Posterior cingulate gyrus (tissue), 11 donors: ENCODE measurements at places on chromosomes 1 and 21.

DNA sequence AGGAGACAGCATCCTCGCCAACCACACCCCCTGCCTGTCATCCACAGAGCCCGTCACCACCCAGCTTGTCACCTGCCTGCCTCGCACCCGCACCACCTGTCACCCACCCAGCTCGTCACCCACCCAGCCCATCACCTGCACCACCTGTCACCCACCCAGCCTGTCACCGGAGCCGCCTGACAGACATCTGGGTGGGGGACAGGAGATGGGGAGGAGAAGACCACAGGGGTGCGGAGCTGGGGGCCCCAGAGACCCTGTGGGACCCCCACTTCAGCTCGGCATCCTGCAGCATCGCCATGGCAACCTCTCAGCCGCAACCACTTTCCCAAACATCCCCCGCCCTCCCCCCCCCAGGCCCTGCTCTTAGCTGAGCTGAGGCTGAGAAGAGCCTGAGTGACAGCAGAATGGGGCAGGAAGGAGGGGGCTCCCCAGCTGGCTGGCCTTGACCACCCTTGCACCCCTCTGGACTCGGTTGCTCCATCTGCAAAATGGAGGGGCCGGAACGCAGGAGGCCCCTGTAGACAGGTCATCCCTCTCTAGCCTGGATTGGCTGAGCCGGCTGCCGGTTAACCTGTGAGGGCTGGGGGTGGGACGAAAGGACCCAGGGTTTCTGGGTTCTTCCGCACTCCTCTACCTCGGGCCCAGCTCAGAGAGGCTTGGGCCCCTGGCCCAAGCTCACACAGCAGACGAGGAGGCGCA, 11.6 kb downstream of the AHDC1 start:
- no peak for DNase-seq

DNA sequence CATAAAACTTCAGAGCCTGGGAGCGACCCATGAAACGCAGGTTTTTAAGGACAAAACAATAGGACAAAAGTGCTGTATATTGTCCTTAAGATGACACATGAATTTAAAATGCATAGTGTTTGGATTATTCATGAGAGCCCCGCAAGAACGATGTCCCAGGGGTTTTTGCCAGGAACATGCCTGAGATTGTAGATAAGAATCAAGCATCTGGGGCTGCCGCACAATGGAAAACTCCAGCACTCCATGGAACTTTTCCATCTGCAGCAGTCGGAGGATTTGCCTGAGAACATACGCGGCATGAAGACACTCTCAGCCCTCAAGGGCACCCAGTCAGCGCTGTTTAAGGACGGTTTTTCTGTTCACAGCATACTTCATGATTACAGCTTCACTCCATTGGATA, 5.3 kb upstream of the ERG start:
- DNase-seq, result no peak

GRCh38 chr1:51697166-51697565, 80.3 kb downstream of the OSBPL9 start:
- DNase-seq, result no peak

DNA sequence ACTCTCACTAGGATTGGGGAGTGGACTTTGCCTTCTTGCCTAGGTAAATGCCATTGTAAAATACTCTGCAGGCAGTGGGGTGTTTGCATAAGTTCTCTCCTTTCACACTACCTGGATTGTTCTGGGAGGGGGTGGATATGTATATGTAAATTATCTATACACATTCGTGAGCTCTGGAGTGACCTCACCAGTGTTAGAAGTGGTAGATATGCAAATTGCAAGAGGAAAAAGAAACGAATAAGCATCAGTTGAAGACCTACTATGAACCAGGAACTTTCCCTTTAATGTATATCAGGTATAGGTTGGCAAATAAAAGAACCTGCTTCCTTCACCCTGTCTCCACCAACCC, 1.5 kb upstream of the ARHGEF11 start:
- DNase-seq, result no peak

- no peak for DNase-seq
Measured at GRCh38 chr1:109629372-109630030, 9.9 kb downstream of the AMPD2 start.

DNA sequence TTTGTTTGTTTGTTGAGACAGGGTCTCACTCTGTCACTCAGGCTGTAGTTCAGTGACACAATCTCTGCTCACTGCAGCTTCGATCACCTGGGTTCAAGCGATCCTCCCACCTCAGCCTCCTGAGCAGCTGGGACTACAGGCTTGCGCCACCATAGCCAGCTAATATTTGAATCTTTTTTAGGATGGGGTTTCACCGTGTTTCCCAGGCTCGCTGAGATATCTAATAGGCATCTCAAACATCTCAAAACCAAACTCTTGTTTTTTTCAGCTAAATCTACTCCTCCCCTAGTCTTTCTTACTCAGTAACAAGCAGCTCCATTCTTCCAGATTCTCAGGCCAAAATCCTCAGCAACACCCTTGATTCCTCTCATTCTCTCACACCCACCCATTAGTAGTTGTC, 22.0 kb upstream of the SRRM1 start:
- DNase-seq, result no peak

- peak; percentile 48 for DNase-seq
Measured at GRCh38 chr1:159798893-159799292, 3.3 kb upstream of the FCRL6 start.

DNA sequence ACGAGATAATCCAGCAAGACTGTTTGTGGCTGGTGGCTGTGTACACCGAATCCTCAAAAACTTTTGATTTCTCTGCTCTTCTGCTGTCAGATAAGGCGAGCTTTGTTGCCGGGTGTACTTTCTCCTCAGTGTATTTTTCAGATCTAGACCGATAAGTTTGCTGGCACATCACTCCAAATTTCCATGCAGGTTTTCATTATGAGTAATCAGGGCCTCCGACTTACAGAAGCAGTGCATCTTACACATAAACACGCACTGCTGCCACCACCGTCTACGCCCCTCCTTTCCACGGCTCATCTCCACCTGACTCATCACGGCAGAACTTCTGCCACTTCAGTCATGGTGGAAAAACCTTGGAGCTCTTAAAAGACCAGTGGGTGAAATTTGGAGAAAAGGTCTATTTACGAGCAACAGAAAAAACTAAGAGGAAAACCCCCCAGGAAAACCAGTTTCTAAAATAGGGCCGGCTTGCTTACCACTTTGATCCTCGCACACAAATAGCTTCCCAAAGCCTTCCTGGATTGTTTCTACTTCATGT, 7.7 kb downstream of the ZBTB21 start:
- no peak for DNase-seq

GRCh38 chr1:208204779-208205178, 39.4 kb downstream of the PLXNA2 start:
- DNase-seq, result no peak

DNA sequence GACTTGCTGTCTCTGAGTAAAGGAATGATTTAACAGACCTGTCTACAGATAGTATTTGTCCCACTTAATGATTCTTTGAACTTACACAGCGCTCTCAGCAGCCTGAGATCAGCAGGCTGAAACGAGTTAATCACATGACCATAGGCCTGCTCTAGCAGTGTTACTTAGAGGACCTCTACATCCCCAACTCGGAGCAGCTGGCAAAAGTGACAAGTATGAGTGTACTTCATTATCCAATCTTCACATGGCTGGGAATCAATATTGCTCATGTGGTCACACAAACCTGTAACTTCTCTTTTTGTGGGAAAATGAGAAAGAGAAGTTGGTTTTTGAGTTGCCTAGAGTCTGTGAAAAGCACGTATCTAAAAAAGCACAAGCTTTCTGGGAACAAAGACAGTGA, 11.4 kb upstream of the ATP13A2 start:
- DNase-seq, result no peak

GRCh38 chr1:92502247-92502646, 15.5 kb upstream of the GFI1 start:
- DNase-seq, result no peak

- no peak for DNase-seq
Measured at GRCh38 chr1:77348549-77348948, 66.7 kb downstream of the AK5 start.

DNA sequence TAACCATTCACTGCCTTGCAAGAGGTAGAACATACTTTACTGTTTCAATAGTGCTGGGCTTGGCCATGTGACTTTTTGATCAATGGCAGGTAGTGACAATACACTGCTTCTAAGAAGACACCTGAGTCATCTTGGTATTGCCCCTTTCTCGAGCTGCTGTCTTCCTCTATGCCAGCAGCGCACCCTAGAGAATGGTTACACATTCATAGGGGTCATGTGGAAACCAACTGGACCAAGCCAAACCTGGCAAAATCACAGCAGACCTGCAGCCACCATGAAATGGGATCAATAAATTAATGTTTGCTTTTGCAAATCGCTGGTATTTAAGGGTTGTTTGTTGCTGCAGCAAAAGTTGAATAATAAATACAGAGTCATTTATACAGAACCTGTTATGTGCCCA, 122.3 kb downstream of the GRIK1 start:
- no peak for DNase-seq

DNA sequence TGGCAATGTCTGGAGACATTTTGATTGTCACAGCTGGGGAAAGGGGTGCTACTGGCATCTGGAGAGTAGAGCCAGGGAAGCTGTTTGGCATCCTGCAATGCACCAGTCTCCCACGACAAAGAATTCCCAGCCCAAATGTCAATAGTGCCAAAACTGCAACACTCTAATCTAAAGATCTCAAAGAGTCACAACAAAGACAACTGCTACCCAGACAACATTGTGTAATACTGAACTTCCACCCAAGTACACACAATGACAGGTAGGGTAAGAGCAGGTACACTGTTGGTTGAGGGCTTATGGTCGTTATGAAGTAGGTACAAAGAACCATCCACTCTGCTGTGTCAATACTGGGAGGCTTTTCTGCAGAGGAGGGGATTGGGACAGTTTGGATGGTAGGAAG, 8.2 kb upstream of the TMEM51 start:
- no peak for DNase-seq

DNA sequence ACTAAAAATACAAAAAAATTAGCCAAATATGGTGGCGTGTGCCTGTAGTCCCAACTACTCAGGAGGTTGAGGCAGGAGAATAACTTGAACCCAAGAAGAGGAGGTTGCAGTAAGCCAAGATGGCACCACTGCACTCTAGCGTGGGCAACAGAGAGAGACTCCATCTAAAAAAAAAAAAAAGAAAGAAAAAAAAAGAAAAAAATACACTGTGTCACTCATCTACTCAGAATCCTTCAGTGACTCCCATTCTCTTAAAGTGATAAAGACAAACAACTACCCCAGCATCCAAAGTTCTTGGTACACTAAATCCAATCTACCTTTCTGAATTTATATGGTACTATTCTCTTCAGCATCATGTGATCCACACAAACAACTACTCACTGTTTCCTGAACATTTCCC, 40.2 kb upstream of the S1PR1 start:
- no peak for DNase-seq

GRCh38 chr21:15209224-15209623, 144.4 kb upstream of the NRIP1 start:
- no peak for DNase-seq

DNA sequence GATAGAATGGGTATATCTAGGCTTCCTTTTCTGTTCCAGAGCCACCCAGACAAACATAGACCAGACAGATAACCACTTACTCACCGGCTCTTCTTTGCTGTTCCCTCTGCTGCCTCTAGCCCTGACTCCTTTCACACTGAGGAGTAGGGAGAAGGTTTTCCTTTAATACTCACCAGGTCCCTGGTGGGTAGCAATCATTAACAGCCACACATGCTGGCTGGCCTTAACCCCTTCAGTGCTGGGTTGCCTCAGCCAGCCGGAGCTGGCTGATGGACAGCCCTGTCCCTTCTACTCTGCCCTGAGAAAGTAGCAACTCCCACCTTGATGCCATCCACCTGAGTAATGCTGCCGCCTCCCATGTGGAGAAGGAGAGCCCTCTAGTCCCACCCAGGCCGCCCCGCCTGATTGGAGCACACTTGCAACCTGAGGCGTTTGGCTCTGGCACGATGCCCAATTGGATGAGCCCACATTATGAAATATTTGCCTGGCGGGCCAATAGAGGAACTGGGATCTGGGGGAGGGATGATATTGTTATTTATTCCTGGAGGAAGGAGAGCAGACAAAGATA, 71.6 kb downstream of the PLEKHA6 start:
- no peak for DNase-seq

DNA sequence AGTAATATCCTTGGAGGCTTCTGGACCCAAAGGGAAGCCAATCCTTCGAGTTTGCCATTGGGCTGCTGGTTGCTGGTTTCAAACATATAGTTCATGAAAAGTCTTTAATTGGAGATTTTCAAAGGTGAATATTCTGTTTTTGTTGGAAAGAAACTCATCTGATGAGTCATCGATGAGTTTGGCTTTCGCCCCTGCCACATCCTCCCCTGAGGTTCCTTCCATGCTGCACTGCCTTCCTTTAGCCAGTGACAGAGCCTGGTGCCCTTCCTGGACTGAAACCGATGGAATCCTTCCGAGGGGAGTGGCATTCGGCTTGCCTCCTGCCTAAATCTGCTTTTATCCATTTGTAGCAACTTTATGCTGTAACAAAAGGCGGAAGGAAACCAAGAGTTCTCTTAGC, 550.0 kb downstream of the KIF26B start:
- no peak for DNase-seq

- peak; percentile 67 for DNase-seq
Measured at GRCh38 chr1:34984793-34985608, at the start of gene TMEM35B. TSS of gene TMEM35B (minus strand) at chr1:34985347. CDS start at chr1:34985305, 42 bp downstream.

GRCh38 chr1:226640321-226641136, 92.0 kb downstream of the STUM start:
- peak; percentile 12 for DNase-seq

GRCh38 chr1:68269637-68270430, 37.5 kb upstream of the WLS start:
- DNase-seq, result no peak

- DNase-seq, result no peak
Measured at GRCh38 chr1:224456637-224456953, 22.0 kb upstream of the WDR26 start.

GRCh38 chr21:34531399-34531798, 19.4 kb upstream of the KCNE1 start:
- DNase-seq, result no peak

DNA sequence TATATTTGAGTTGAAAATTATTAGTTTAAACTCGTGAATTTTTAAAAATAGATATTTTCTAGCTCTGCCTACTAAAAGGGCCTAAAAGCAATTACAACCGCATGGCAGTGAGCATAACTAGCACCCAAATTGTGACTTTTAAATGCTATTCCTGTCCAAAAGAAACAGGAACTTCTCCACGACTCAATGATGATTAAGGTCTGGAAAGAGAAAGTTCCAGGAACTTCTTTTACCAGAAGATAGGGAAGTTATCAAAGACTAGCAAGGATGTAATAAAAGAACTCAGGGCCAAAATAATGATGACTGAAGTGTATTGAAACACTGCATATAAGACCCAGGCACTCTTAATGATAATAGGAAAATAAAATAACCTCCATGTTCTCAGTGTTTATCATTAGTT, 313.0 kb downstream of the PLPP3 start:
- no peak for DNase-seq
